Hepatocyte (in vitro differentiated cells): ENCODE measurements at places on chromosomes 5 and 9.

DNA sequence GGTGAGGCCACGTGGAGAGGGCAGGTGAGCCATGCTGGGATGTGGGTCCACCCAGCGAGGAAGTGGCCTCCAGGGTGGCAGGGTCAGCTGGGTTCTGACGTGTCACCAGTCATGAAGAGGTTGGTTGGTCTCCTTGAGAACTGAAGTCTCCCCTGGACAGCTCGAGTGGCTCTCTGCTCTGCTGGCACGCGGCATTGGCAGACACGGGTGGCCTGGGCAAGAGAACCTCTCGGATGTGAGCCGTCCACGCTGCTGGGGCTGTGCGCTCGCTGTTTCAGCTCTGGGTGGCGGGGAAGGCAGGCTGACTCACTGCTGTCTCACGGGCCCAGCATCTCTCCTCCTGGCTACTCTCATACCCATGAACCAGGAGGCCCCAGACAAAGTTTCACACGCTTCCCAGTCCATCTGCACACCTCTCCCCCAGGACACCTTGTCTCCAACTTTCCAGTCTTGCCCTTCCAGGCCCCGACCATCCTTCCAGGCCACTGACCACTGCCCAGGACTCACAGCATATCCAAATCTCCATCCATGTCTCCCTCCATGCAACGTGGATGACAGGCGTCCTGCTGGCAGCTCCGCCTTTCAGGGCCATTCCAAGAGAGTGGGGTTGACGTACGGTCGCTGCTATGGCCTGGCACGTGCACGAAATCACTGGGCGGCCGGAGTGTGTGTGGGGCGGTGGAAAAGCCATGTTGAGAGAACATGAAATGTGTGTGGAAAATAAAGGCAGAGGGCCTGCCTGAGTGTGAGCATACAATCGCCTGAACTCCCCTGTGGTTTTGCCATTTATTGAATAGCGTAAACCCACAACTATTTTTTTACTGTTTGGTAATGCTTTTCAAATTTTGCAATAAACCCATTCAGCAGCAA lies 145.0 kb upstream of the COL5A1 start:
- no peak for DNase-seq

- no peak for DNase-seq
Measured at GRCh38 chr9:126862104-126862761, 1.8 kb downstream of the ZBTB34 start.

- DNase-seq = no peak
Measured at GRCh38 chr9:111925784-111926183, 29.2 kb downstream of the UGCG start.

DNA sequence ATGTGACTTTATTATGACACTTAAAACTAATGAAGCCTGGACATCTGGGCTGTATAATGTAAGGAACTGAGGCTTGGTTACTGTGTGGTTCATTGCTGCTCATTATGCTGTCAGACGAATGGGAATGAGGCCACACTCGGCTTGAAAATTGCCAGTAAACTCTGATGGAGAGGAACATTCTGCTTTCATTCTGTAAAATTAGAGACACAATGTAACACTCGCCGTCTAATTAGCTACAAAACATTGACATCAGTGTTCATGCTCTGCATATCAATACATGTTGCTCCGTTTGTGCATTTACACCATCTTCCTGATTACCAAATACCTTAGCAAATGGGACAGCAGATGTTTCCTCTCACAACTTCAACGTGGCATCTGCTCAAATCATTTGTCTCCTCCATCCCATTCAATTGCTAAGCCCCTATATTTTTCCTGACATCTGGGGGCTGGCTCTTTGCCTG lies 133.0 kb downstream of the SLC28A3 start:
- DNase-seq = no peak

DNA sequence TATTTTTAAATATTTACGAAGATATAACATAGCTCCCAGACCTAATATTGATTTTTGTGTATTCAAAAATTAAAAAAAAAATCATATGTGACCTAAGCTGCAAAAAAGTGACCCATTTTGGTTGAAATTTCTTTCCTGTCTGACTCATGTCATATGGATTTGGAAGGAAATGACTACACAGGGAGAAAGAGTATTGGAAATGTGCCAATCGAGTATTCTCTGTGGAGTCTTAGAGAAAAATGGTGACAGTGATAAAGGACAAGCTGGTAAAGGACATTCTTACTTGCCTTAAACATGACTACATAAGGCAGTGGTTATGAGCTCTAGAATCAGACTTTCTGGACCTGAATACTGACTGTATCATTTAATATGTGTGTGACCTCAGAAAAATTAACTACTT lies 262.9 kb upstream of the PTPRD start:
- no peak for DNase-seq

DNA sequence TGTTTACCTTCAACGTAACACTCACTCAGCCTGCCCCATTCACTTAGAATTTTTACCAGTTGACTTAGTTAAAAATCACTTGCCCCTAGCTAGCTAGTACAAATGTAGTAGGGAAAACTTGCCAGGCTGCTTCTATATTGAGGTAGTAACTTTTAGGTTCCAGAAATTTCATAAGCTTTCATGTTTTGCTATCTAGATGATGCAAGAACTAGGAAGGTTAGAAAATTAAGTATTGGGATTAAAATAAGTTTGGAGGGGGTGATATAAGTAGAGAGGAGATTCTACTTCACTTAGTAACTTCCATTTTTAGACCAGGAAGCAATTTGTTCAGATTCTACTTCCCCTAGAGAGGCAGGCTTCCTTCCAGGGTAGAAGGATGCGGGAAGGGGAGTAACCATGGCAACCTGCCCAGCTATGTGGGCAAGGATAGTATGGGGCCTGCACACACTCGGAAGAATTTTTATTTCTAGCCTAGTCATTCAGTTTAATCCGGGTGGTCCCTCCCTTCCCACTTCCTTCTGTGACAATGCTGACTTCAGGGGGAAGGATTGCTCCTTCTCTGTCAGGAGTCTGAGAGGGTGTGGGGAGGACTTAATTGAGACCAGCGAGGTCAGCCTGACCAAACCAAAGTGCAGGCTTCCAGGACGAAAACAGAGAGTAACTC lies 4.2 kb downstream of the DAB2 start:
- peak; percentile 30 for DNase-seq

GRCh38 chr5:83715236-83716065 lies 5.2 kb downstream of the HAPLN1 start:
- DNase-seq = no peak

DNA sequence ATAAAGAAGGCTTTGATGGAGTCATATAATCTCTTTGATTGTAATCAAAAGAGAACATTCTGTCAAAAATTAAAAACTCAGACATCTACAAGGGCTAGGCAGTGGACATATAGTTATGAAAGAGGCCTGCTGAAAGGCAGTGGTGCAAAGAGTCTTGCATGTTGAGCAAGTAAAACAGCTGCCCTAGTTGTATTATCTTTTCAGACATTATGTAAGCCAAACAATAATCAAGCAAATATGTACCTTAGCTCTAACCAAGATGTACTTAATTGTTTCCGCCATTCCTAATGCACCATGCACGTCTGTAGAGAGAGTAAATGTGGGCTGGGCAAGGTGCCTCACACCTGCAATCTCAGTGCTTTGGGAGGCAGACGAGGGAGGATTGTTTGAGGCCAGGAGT lies 14.3 kb downstream of the GAPT start:
- no peak for DNase-seq

- DNase-seq = no peak
Measured at GRCh38 chr9:131853434-131853833, 113.6 kb upstream of the RAPGEF1 start.

GRCh38 chr9:127497656-127498290 lies 46.5 kb downstream of the LRSAM1 start:
- peak; percentile 2 for DNase-seq

- no peak for DNase-seq
Measured at GRCh38 chr5:135211083-135211790, 177.2 kb upstream of the PITX1 start.

DNA sequence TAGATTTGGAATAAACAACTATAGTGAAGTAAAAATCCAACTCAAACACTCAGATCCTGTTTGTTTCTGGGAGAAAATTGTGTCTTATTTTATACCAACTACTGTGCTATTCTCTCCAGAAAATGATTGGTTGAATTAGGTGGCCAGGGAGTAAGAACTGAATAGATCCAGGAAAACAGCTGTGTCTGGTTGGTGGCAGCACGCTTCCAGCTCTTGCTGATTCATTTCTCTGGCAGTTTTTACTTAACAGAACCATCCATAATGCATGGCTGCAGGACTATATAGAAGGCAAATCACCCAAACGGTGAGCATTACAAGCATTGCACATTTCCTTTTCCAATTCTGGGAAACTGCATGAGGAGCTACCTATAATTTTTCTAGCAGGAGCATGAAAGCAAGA lies 29.5 kb downstream of the DMAC1 start:
- DNase-seq = no peak

- DNase-seq = no peak
Measured at GRCh38 chr5:34509392-34509791, 146.7 kb upstream of the RAI14 start.

- no peak for DNase-seq
Measured at GRCh38 chr9:1050125-1050895, at the start of gene DMRT2. Gene DMRT2, plus strand, starts transcription at chr9:1050357. Its CDS starts 1,257 bp downstream, at chr9:1051614.

DNA sequence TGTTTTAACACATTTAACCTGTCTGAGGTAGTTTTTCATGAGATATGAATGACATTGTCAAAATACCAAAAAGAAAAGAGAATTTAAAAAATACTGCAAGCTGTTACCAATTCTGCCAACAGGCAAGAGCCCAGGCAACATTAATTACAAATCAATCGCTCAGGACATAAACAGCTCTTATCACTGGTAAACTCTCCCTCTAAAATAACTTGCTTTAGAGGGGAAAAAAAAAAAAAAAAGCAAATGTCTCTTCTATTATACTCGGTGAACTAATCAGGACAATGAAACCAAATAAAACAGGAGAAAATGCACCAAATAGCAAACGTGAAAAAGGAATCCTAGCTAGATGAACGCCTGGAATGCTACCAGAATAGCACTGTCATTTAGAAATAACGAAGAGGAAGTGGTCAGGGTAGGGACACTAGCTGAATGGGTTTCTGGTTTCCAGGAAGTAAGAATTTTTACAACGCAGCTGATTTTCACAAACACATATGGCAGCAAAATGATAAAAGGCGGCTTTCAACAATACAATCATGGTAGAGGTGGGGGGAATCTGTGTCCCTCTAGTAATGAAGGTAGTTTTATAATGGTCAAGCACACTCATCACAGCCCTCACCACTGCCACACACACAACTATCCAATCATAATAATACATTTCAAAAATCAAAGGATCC lies 94.9 kb downstream of the DENND1A start:
- no peak for DNase-seq

GRCh38 chr9:32378496-32378895 lies 5.9 kb upstream of the ACO1 start:
- peak; percentile 77 for DNase-seq

- peak; percentile 79 for DNase-seq
Measured at GRCh38 chr5:168316139-168316578, 24.7 kb downstream of the WWC1 start.

DNA sequence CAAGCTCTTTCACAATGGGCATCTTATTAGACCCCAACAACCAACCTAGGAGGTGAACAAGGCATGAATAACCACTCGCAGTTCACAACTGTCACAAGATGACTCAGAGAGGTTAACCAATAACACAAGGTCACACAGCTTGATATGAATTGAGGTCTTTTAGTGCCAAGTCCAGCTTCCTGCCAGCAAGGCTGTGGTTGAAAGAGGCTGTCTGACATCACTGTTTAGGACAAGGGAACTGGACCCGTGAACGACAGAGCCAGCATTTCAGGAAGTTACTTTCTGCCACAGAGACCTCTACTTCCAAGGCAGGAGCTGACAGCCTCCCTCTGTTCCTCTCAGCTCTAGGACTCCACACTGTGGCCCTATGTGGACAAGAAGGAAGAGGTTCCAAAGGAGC lies 53.4 kb upstream of the ALDH1B1 start:
- no peak for DNase-seq

DNA sequence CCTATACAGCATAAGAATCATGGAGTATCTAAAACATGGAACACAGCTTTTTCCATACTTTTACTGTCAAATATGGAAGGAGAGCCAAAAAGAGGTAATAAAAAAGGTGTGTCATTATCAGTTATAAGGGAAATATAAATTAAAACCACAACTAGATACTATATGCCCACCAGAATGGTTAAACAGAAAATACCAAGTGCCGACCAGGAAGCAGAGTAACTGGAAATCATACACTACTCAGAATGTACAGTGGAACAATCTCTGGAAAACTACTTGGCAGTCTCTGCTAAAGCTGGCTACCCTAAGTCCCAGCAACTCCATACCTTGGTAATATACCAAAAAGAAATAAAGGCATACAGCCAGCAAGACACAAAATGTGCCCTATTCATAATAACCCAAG lies 2.4 kb downstream of the PAIP1 start:
- no peak for DNase-seq

DNA sequence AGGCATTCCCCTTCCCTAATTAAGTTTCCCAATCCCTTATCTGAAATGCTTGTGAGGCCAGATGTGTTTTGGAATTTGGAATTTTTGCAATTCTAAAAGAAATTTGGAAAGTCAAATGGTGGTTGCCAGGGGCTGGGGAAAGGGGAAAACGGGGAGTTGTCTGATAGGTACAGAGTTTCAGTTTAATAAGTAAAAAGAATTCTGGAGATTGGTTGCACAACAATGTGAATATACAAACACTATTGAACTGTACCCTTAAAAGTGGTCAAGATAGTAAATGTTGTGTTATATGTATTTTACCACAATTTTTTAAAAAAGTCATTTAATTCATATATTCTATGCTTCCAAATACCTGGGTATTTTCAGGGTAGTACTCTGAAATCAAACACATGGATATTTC lies 154.5 kb downstream of the ADAMTS12 start:
- DNase-seq = no peak

- DNase-seq = peak; percentile 63
Measured at GRCh38 chr9:107068581-107068980, 205.6 kb downstream of the ZNF462 start.

- DNase-seq = peak; percentile 47
Measured at GRCh38 chr5:172648013-172648381, 6.9 kb downstream of the NEURL1B start.

DNA sequence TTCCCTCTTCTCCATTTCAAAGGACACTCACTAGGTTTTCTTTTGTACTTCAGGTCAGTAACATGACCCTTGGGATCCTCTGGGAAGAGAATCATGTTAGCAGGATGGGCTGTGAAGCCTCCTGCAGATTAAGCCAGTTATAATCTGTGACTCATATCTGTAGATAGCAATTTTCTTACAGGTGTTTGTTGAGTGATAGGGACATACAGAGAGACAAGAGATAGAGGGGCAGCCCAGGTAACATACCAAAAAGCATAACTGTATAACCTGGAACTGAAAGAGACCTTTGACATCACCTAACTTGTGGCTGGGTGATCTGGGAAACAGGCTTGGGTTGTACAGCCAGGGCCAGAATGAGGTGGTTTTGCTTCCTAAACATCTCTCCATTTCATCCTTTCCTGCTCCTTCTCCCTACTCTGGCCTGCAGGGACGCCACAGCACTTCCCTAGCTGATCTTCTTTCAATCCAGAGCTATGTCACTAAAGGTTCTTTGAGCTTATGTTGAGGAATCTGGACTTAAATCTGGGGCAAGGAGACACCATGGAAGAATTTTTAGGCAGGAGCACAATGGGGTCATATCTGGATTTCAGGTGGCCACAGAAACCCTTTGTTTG lies 21.0 kb upstream of the PPARGC1B start:
- DNase-seq = no peak

GRCh38 chr9:26170190-26170589 lies 491.9 kb upstream of the TUSC1 start:
- no peak for DNase-seq
